ENCODE measurements at places on chromosomes 1 and 21.

DNA sequence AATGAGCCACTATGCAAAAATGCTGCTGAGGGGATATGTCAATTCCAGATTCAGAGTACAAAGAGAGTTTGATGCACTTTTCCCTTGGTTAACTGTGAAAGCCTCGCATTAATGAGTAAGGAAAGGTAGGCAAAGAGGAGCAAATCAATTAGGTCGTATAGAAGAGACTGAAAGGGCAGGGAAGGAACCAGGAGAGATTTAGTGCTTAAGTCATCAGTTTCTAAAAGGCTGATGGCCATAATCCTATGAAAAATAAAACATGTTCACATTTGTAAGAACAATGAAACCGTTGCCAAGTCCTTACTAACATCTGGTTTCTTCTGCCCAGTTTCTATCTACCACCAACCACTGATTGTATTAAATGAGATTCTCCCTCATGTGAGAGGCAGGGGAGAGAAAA, 118.4 kb upstream of the PALMD start:
- no peak for DNase-seq

- no peak for DNase-seq
Observed at GRCh38 chr1:226912587-226913176, 27.4 kb upstream of the COQ8A start.

DNA sequence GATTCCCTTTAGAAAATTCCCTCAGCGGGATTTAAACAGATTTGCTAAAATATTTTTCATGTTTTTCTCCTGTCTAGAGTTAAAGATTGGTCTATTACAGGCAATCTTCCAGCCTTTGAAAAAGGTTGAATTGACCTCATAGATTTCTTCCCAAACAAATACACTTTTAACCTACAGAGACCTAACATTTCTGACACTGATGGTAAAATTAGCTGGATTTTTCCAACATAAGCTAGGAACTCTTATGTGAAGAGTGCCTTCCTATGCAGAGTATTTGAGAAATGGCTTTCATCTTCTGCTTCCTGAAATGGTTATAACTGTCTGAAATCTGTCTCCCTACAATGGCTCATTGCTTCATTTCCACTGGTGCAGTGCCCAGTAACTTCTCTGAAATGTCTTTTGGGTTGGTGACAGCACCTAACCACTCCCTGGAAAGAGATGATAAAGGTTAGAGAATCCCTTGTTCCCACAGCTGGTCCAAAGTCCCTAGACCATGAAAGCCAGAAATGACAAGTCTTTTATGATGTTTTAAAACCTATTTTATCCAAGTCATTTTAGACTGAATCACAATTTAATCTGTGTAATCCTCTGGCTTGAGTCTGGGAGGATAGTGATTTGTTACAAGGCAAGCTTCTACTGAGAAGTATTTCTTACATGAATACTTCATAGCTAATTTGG, 269.4 kb downstream of the BACH1 start:
- DNase-seq, result no peak

GRCh38 chr1:109322974-109323373, 16.2 kb upstream of the MYBPHL start:
- no peak for DNase-seq

DNA sequence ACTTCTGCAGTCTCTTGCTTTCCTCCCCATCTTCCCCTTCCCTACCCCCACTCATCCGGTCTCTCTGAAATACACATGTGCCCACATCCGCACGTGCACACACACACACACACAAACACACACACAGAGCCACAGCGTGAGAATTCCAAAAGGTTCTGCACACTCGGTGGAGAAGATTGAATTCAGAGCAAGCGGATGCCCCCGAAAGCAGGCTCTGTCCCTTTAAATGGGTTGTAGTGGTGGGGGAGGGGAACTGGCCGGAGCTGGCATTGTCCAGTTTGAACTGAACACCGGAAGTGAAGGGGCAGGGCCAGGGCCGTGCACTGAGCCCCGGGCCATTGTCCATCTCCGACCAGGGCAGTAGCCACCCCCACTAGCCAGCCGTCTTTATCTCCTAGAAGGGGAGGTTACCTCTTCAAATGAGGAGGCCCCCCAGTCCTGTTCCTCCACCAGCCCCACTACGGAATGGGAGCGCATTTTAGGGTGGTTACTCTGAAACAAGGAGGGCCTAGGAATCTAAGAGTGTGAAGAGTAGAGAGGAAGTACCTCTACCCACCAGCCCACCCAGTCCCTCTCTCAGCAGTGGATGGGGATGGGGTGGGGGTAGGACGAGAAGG, 1.3 kb upstream of the LIN28A start:
- DNase-seq, result no peak

DNA sequence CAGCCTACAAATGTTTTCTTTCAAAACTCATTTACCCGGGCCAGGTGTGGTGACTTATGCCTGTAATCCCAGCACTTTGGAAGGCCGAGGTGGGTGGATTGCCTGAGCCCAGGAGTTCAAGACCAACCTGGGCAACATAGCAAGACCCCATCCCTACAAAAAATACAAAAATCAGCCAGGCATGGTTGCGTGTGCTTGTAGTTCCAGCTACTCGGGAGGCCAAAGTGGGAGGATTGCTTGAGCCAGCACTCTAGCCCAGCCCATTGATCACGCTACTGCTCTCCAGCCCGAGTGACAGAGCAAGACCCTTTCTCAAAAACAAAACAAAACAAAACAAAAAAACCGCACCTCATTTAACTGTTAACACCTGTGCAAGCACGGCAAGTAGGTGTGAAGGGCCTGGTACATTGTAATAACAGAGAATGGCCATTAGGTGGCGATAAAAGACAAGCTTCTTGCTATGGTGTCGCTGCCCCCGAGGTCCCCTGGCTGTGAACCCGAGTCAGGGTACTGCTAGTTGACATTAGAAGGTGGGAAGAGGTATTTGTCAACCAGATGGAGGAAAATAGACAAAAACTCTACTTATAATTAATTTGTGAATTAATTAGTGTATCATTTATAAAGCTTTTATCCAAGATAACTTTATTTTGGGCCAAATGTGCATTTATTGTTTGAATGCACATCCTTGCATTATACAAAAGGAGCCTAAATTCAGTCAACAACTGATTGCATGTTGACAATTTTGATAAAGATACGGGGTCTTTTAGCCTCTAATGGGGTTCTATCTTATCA, 66.5 kb downstream of the SH3BGR start:
- DNase-seq, result no peak

DNA sequence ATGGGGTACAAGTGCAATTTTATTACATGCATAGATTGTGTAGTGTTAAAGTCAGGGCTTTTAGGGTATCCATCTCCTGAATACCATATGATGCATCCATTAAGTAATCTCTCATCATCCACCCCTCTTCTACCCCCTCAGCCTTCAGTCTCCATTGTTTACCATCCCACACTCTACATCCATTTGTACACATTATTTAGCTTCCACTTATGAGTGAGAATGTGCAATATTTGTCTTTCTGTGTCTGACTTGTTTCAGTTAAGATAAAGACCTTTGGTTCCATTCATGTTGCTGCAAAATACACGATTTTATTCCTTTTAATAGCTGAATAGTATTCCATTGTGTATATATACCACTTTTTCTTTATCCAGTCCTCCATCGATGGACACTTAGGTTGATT, 222.5 kb upstream of the USP24 start:
- DNase-seq, result no peak

DNA sequence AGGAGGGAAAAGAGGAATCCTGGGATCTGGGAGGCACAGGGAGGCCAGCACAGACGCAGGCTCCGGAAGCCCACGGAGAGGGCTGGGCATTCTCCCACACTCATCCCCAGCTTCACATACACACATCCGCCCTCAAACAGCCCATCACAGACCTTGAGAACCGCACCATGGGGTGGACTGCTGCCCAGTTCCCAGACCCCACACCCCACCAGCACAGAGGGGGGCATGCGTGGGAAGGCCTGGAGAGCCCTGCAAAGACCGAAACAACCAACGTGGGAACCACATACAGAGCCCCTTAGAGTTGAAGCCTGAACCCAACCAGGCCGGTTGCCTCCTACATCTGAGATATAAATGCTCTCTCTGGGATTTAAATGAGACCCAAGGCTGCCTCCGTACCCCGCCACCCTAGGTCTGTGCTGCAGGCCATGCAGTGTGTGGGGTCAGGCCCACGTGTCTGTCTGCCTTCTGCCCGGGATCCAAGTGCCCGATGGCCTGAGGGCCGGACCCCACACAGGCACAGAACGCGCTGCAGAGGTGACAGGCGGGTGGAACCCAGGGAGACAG, 126.2 kb upstream of the COL6A1 start:
- DNase-seq, result peak; percentile 68

DNA sequence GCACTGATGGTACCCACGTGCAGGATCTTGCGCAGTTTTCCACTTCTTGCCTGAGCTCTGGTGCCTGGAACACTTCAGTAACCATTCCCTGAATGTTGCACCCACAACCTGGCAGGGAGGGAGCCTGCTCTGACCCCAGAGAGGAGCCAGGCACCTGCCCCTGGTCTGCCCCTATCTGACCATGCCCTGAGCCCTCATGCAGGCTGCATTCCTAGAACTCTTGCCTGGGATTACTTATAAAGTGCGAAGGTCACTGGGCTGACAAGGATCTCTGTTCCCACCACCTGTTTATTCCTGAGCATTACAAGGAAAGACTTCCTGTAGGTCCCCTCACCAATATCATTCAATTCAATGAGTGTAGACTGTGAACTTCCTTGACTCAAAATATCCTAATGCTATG, 191.9 kb upstream of the FMN2 start:
- DNase-seq, result no peak

- DNase-seq, result peak; percentile 59
Observed at GRCh38 chr1:113488576-113489177, 98.4 kb downstream of the MAGI3 start.

- DNase-seq, result no peak
Observed at GRCh38 chr1:85933961-85934360, 222.6 kb downstream of the COL24A1 start.

DNA sequence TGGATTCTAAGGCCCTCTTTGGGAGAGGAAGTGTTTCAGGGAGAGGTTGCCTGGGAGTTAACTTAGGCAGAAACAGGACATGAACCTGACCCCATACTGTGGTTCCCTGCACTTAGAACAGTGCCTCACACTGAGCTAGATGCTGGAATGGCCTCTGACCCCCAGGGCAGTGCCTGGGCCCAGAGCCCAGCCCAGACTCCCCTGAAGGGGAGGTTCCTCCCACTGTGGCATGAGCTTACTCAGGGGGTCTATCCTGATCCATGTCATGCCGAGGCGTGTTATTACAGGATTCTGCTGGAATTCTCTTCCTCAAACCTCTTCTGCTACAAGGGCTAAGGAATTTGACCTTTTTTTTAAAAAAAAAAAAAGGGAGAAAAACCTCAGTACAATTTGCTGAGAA, 72.2 kb downstream of the MRPL37 start:
- no peak for DNase-seq

DNA sequence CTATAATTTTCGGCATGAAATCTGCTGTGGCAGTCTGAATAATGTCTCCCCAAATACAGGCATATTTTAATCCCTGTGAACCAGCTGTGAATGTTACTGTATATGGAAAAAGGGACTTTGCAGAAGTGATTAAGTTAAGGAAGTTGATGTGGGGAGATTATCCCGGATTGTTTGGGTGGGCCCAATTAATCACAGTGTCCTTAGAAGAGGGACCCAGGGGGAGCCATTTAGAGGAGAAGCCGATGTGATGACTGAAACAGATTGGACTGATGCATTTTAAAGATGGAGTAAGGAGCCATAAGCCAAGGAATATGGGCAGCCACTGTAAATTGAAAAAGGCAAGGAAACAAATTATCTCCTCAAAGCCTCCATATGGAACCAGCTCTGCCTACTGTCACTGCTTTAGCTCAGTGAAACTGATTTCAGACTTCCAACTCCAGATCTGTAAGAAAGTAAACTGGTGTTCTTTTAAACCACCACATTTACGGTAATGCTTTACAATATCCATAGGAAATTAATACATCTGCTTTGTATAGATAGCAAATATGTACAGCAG, 61.1 kb upstream of the GPR88 start:
- no peak for DNase-seq

GRCh38 chr1:95509989-95510388, 276.0 kb downstream of the RWDD3 start:
- DNase-seq, result no peak

- DNase-seq, result no peak
Observed at GRCh38 chr1:192601567-192601966, 26.0 kb downstream of the RGS1 start.

GRCh38 chr1:1470626-1471388, 758 bp upstream of the ATAD3B start:
- no peak for DNase-seq

DNA sequence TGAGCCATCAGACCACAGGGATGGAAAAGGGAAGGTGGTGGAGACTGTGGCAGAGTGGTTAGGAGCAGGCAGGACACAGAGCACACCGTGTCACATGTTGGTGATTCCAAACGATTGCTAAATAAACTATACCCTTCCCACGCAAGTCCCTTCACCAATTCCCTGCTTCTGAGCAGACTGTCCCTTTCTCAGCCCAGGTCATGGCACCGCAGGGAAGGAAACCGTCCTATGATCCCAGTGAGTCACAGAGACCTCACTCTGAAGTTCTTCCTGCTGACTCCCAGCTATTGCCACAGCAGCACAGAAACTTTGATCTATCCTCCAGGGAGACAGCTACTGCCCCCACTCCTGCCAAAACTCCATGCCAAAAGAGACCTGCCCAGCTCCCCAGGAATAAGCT, 19.2 kb downstream of the RIMS3 start:
- DNase-seq, result no peak

GRCh38 chr1:224668984-224669383, 52.9 kb downstream of the CNIH3 start:
- no peak for DNase-seq

DNA sequence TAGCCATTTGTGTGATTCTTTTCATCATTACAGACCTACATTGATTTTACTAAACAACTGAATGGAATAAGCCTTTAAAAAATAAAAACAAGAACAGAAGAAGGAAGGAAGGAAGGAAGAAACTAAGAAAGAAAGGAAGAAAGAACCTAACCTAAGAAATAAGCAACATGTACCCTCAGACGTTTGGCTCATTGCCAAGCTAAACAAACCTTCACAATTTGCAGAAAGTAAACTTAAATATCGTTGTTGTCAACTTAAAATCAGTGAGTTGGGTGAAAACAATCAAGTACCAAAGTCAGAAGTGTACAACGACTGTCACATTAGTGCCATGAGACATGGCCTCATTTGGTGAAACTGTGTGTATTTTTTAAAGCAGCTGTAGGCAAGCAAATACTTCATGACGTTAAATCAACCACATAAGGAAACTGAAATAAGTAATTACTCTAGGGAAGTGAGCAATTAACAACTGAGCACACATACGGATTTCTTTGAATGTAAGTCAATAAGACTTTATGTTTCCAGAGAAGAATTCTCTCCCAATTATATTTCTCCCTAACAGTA, 313.1 kb upstream of the TMPRSS15 start:
- DNase-seq, result no peak

DNA sequence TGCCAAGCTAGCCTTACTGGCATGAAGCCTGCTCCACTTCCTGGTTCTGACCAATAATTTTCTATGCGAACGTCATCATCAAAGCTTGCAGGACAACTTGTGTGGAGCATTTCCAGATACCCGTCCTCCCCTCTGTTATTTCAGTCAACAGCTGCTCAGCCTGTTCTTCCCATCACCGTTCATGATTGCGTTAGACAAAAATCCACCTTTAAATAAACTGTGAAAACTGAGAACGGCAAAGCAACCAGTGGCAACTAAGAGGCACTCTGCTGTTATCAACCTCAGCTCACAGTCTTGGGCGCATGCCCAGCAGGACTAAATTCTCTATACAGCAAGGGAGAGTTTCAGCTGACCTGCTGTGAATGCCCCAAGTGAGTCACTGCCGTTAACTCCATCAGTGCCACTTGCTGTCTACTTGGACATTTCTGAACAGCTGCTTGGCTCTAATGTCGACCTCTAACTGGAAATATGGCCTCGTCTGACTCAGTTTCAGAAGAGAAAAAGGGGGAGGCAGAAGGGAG, 207.4 kb upstream of the RUNX1 start:
- DNase-seq, result no peak

All from chondrocyte (in vitro differentiated cells).